ENCODE measurements at places on chromosomes 3 and 15.

GRCh38 chr3:125054449-125055329 is 1.1 kb downstream of the HEG1 start:
- DNase-seq: peak; percentile 77

DNA sequence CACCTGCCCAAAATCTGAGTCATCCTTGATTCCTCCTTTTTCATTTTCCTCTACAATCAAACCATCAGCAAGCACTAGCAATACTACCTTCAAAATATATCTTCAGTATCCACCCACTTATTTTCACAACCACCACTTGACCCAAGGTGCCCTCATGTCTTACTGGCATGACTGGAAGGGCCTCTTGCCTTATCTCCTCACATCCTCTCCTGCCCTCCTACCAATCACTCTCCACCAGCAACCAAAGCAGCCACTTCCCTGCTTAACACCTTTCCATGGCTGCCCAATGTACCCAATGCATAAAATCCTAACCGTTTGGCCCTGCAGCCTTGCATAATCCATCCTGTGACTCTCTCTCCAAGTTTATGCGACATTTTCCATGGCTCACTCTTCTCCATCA is 76.0 kb downstream of the MTHFS start:
- no peak for DNase-seq

GRCh38 chr3:10173095-10173925 is 8.6 kb downstream of the IRAK2 start:
- DNase-seq: peak; percentile 81

GRCh38 chr3:154217671-154218070 is 96.5 kb downstream of the ARHGEF26 start:
- DNase-seq: no peak

- no peak for DNase-seq
Measured at GRCh38 chr15:67831363-67831762, 6.1 kb downstream of the SKOR1 start.

- DNase-seq: no peak
Measured at GRCh38 chr3:1442271-1442670, 349.4 kb downstream of the CNTN6 start.

GRCh38 chr3:10347648-10348403 is 26.9 kb upstream of the SEC13 start:
- DNase-seq: no peak
